ENCODE measurements at places on chromosomes 7 and 10. TPM values are rescaled to one million over a fixed set of nuclear protein-coding genes. Genes with fewer than 3 reads are reported as not detected.

Gene BICC1
- 37.5 TPM for total RNA-seq

Gene OPN1SW
- total RNA-seq = not detected

DNA sequence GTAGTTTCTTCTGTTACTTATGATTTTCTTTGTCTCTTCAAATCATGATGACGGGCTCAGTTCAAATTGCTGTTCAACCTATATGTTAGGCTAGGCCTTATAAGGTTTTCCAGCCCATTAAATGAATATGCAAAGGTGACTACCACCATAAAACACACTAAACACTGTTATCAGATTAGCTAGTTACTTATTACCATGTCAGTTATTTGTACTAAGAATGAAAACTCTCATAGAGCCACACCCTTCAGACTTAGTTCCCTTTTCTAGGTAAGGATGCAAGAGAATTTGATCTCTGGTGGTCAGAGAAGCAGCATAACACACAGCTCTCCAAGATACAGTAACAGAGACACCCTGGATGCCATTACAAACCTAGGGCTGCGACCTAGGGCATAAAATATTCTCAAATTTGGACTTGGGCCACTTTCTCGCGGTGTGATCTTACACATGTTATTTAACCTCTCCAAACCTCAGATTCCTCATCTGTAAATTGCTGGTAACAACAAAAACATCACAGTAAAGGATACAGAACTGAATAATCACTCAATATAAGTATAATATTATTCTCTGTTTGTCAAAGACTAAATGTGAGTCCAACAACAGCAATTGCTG, 35.6 kb downstream of the ANKMY2 start:
- H3K36me3 ChIP-seq = peaks cover 4% of the 10 kb centered on the region
- no peak overlapping the region for H3K4me3 ChIP-seq
- H3K27me3 ChIP-seq = no peaks in the 10 kb centered on the region
- no peak for DNase-seq

GRCh38 chr7:151008143-151008510, 16.2 kb downstream of the ATG9B start:
- no peaks in the 10 kb centered on the region for H3K36me3 ChIP-seq
- DNase-seq = no peak
- peaks cover 8% of the 10 kb centered on the region for H3K27me3 ChIP-seq
- no peak overlapping the region for H3K4me3 ChIP-seq
- H3K4me1 ChIP-seq = peaks cover 5% of the 10 kb centered on the region

Gene GJD4
- not detected for total RNA-seq

DNA sequence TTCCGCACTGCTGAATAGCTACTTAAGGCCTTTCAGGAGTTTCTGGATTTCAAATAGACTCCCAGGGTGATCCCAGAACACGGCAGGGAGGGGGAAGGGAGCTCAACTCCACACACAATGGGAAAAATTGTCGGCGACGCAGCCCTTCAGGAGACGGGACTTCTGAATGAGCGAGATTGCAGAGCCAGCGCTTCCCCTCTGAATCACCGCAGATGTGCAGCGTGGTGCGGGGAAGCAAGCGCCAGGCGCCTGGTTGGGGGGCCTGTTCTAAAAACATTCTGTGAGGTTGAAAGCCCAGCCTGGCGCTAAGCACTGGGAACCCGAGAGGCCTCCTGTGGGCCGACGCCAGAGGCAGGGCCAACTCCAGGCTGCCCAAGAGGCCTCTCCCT, 163.3 kb downstream of the MAD1L1 start:
- H3K4me3 ChIP-seq = no peak overlapping the region
- no peaks in the 10 kb centered on the region for H3K36me3 ChIP-seq
- H3K27ac ChIP-seq = no peak overlapping the region
- H3K27me3 ChIP-seq = no peaks in the 10 kb centered on the region

GRCh38 chr7:94050046-94050445, 45.9 kb upstream of the BET1 start:
- no peak overlapping the region for H3K4me3 ChIP-seq
- H3K4me1 ChIP-seq = no peaks in the 10 kb centered on the region
- no peaks in the 10 kb centered on the region for H3K36me3 ChIP-seq
- H3K27ac ChIP-seq = no peak overlapping the region

Gene NKX1-2
- 0.07 TPM for total RNA-seq

Gene AMPH
- 3.3 TPM for total RNA-seq

DNA sequence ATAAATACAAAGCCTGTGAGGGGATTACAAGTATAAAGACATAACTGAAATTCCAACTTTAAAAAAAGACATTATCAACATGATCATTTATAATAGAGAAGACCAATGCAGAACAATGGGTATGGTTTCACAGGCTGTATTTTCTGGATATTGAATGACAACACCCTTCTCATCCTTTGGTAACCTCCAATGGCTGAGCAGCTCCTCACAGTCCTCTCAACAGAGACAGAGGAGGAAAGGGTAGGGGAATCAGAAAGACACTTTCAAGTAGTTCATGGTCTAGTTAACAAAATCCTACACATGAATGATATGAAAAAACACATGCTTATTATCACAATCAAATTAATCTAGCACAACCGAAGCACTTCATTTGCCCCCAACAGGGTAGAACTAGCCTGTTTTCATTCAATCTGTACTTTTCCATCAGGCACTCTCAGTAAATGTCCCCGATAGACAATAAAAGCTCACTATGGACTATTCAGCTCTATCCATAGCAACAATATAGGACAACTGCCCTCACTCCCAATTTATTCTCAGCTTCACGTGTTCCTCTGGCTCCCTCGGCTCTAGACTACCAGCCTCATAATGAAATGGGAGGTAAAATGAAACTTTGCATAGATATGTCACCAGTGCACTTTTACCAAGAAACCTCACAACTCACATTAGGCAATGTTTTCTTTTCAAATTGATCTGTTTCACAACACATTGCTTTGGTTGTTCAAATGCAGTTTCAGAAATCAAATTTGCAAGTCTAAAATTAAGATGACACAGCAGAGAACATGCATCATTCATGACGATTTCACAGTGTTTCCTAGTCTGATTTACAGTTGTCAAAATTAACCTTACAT, 211.4 kb downstream of the THSD7A start:
- H3K4me1 ChIP-seq = no peaks in the 10 kb centered on the region
- no peaks in the 10 kb centered on the region for H3K27me3 ChIP-seq
- H3K4me3 ChIP-seq = no peak overlapping the region
- DNase-seq = no peak

GRCh38 chr10:58017719-58018367, 249.9 kb downstream of the IPMK start:
- no peaks in the 10 kb centered on the region for H3K27me3 ChIP-seq

Gene PTF1A
- not detected for total RNA-seq

DNA sequence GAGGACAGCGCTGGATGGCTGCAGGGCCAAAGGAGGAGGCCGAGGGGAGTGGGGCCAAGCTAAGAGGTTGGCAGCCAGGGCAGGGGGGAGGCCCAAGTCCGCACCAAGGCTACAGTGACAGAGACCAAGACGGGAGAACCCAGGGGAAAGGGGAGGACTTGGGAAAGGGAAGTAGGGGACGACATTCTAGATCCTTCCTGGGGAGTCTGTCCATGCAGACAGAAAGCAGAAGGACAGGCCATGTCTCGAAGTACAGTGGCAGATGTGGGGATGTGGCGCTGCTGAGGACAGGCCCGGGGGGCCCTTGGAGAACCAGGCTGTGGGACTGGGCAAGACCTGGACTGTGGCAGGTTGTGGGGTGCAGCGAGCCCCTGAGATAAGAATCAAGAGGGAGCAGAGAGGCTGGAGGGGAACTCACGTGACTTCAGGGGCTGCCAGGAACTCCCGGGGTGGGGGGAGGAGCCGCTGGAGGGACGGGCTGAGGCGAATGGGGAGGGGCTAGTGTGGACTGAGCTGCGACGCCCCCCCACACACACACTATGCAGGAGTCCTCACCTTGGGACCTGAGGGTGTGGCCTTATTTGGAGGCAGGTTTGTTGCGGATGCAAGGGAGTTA, 68.5 kb upstream of the TNRC18 start:
- H3K4me1 ChIP-seq = peaks cover 16% of the 10 kb centered on the region
- no peak for DNase-seq
- peaks cover 5% of the 10 kb centered on the region for H3K36me3 ChIP-seq
- H3K27me3 ChIP-seq = no peaks in the 10 kb centered on the region
- no peak overlapping the region for H3K4me3 ChIP-seq

- H3K36me3 ChIP-seq = no peaks in the 10 kb centered on the region
- DNase-seq = no peak
- no peak overlapping the region for H3K4me3 ChIP-seq
- no peaks in the 10 kb centered on the region for H3K27me3 ChIP-seq
- H3K4me1 ChIP-seq = peaks cover 3% of the 10 kb centered on the region
Observed at GRCh38 chr7:55526770-55527169, 45.5 kb downstream of the VOPP1 start.

- H3K27me3 ChIP-seq = no peaks in the 10 kb centered on the region
- peak overlapping the region; percentile 82 for H3K4me3 ChIP-seq
- peaks cover 24% of the 10 kb centered on the region for H3K36me3 ChIP-seq
- peak; percentile 54 for DNase-seq
Observed at GRCh38 chr7:135169141-135169963, 1.2 kb downstream of the CYREN start.

DNA sequence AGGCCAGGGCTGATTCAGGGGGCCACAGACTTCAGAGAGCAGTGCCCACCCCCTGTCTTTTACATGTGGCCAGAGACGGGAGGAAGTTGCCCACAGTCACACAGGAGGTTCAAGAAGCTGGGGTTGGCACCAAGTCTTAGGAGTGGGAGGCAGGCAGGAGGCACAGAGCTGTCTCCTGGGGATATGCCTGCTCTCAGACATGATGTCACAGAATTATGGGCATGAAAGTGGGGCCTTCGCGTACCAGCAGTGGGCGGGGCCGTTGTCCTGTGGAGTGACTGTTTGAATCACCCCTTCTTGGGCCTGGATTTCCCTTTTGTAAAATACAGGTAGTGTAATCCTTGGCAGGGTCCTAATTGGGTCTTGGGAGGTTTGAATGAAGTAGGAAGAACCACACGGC, 81.2 kb upstream of the PPIF start:
- peaks cover 5% of the 10 kb centered on the region for H3K36me3 ChIP-seq
- H3K4me1 ChIP-seq = peaks cover 48% of the 10 kb centered on the region
- H3K27me3 ChIP-seq = no peaks in the 10 kb centered on the region
- peak overlapping the region; percentile 87 for H3K27ac ChIP-seq

- DNase-seq = no peak
- H3K36me3 ChIP-seq = no peaks in the 10 kb centered on the region
- no peaks in the 10 kb centered on the region for H3K27me3 ChIP-seq
- H3K4me1 ChIP-seq = no peaks in the 10 kb centered on the region
- H3K27ac ChIP-seq = no peak overlapping the region
- no peak overlapping the region for H3K4me3 ChIP-seq
Observed at GRCh38 chr7:3673524-3673923, 372.5 kb downstream of the SDK1 start.

DNA sequence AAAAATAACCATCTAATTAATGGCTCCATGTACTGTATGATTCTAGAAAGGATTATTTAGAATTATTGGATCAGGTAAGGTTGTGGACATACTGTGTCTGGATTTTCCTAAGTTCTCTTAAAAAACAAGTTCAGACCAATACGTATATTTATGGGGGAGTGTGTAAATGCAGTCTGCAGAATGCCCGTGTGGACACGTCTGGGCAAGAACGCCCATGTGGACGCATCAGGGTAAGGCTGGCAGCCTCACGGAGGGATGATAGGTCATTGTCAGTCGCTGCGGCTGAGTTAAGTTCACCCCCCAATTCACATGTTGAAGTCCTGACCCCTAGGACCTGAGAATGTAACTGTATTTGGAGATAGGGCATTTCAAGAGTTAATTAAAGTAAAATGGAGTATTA, 160.0 kb upstream of the SHH start:
- no peaks in the 10 kb centered on the region for H3K36me3 ChIP-seq
- H3K27ac ChIP-seq = no peak overlapping the region
- H3K4me1 ChIP-seq = no peaks in the 10 kb centered on the region
- H3K4me3 ChIP-seq = no peak overlapping the region
- peaks cover 7% of the 10 kb centered on the region for H3K27me3 ChIP-seq
- DNase-seq = no peak

- H3K27ac ChIP-seq = no peak overlapping the region
- DNase-seq = peak; percentile 54
- H3K27me3 ChIP-seq = peaks cover 2% of the 10 kb centered on the region
- H3K36me3 ChIP-seq = no peaks in the 10 kb centered on the region
- H3K4me1 ChIP-seq = no peaks in the 10 kb centered on the region
Observed at GRCh38 chr7:4189131-4189570, 492.9 kb upstream of the FOXK1 start.

- peaks cover 2% of the 10 kb centered on the region for H3K4me1 ChIP-seq
- no peak overlapping the region for H3K4me3 ChIP-seq
- peaks cover 48% of the 10 kb centered on the region for H3K27me3 ChIP-seq
Observed at GRCh38 chr7:29812185-29812876, 6.0 kb downstream of the WIPF3 start.

Gene NYAP1
- total RNA-seq = 2.6 TPM

- H3K4me1 ChIP-seq = no peaks in the 10 kb centered on the region
- no peak overlapping the region for H3K4me3 ChIP-seq
- H3K27me3 ChIP-seq = no peaks in the 10 kb centered on the region
Observed at GRCh38 chr7:90022213-90022612, 132.1 kb upstream of the STEAP1 start.

- H3K27ac ChIP-seq = peak overlapping the region; percentile 64
- DNase-seq = peak; percentile 77
- peaks cover 5% of the 10 kb centered on the region for H3K27me3 ChIP-seq
- peaks cover 12% of the 10 kb centered on the region for H3K4me1 ChIP-seq
Observed at GRCh38 chr10:12981570-12981969, 19.9 kb downstream of the CCDC3 start.

DNA sequence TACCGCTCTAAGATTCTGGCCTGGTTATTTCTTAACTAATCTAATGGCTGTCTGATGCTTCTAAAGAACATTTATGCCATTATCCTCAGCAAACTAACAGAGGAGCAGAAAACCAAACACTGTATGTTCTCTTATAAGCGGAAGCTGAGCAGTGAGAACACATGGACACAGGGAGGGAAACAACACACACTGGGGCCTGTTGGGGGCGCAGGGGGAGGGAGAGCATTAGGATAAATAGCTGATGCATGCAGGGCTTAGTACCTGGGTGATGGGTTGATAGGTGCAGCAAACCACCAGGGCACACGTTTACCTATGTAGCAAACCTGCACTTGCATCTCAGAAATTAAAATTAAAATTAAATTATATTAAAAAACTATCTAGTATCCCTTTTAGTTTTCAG, 853.5 kb downstream of the GATA3 start:
- H3K36me3 ChIP-seq = no peaks in the 10 kb centered on the region
- H3K4me3 ChIP-seq = no peak overlapping the region
- no peak overlapping the region for H3K27ac ChIP-seq
- no peaks in the 10 kb centered on the region for H3K4me1 ChIP-seq
- no peak for DNase-seq
- no peaks in the 10 kb centered on the region for H3K27me3 ChIP-seq

Gene CHRM2
- not detected for total RNA-seq

DNA sequence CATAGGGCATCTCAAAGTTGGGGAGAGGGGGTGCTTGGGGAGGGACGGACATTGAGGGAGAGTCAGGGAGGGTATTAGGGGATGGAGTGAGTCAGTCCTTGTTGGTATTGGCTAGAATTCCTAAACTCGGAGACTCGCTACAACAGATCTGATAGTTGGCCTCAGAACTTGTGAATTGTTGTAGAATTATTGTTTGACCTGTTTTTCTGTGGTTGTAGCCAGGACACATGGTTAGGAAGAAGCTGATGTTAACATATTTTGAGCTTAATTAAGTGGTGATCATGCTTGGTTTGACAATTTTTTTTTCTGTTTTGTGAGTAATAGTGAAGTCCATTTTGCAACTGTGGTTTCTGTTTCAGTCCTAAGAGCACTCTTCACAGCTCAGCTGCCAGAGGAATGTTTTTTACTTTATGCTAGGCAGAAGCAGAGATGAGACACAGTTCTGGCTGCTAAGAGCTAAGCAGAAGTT, 1190.3 kb upstream of the C7orf33 start:
- H3K36me3 ChIP-seq = no peaks in the 10 kb centered on the region
- H3K27me3 ChIP-seq = no peaks in the 10 kb centered on the region
- H3K4me3 ChIP-seq = no peak overlapping the region
- peak; percentile 54 for DNase-seq
- H3K4me1 ChIP-seq = no peaks in the 10 kb centered on the region
